Amygdala (tissue), 56 donors: ENCODE measurements at places on chromosomes 16 and 17.

- DNase-seq = peak; percentile 42
Measured at GRCh38 chr16:2468725-2469398, 2.2 kb upstream of the NTN3 start.

GRCh38 chr17:77133087-77133638 lies 7.6 kb upstream of the SEC14L1 start:
- DNase-seq = no peak

DNA sequence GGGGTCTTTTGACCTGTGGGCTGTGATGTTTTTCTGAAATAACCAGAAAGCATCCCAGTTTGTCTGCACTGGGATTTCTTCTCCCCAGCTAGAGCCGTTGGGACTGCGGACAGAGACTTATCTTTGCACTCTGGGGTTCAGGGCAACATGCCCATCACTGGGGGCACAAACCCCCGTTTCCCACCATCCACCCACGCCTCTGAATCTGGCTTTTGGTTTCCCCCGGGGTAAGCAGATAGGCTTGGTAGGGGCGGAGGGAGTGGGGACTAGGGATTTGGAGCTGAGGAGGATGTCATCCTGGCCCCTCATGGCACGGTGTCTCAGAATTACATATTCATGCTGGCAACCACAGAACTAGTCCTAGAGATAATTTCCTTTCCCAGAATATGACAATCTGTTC lies 68.6 kb downstream of the CCDC182 start:
- no peak for DNase-seq

GRCh38 chr17:42568341-42569111 lies 1.6 kb downstream of the MLX start:
- DNase-seq = no peak

- DNase-seq = no peak
Measured at GRCh38 chr17:39239640-39240314, 14.0 kb upstream of the STAC2 start.

- no peak for DNase-seq
Measured at GRCh38 chr17:13568582-13569397, 32.9 kb downstream of the HS3ST3A1 start.

GRCh38 chr16:20409398-20410120 lies at the start of gene ACSM5:
Gene ACSM5, plus strand, starts transcription at chr16:20409534. Its CDS starts 1,951 bp downstream, at chr16:20411485.
- DNase-seq = peak; percentile 74

DNA sequence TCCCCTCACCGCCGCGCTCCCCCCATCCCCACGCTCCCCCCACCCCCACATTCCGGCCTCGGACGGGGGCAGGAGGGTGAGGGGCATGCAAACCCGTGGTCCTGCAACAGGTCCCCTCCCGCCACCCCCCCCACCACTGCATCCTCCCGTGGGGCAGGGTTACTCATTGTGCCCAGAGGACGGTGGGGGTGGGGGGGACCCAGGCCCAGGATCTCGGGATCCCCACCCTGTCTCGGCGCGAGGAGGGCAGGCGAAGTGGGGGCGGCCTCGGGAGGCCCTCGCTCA lies 8.5 kb downstream of the SLC22A31 start:
- DNase-seq = no peak

- no peak for DNase-seq
Measured at GRCh38 chr16:79278506-79278905, 322.0 kb downstream of the MAF start.

DNA sequence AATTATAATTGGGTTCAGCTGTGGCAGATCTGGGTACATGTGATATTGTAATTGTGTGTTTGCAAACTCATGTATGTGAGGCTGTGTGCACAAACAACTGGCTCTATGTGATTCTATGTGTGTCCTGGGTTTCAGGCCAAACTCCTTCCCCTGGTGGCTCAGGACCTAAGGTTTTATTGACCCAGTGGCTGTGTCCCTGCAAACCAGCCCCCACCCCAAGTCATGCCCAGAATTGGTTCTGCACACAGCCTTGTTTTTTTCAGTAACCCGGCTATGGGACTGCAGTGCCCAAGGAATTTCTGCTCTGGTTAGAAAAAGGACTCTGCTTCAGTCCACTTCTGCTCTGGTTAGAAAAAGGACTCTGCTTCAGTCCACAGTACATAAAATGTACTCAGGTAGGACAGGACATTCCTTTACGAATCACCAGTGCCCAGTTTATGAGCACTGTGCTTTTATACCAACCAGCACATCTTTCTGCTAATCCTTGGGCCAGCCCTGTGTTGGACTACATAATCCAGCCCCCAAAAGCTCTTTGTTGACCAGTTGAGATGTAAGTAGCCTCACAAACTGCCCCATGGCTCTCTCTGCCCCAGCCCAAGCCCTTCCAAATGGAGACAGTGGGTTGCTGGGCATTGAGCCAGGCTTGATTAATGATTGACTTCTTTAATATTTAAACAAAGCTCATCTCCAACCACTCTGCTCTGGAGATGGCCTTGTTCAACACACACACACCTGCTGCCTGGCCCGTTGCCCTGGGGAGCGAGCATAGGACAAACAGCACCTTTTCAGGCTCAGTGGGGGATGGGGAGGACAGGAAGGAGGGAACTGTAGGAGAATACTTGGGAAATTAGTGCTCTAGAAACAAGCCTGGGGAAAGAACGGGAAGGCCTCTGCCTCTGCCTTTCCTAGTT lies 2.9 kb upstream of the KCNH6 start:
- DNase-seq = no peak

DNA sequence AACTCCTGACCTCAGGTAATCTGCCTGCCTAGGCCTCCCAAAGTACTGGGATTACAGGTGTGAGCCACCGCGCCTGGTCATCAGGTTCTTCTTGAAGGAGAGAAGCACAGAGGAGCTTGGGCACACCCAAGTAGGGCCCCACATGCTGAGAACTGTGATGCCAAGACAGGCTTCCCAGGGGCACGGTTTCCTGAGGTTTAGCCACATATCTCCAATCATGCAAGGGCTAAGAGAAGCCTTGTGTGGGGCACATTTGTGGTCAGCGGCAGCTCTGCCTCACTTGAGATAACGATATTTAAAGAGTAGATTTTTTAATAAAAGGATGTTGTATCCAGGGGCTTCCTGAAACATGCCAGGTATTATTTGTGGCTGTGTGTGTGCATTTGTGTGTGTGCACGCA lies 46.9 kb downstream of the CUEDC1 start:
- DNase-seq = no peak

DNA sequence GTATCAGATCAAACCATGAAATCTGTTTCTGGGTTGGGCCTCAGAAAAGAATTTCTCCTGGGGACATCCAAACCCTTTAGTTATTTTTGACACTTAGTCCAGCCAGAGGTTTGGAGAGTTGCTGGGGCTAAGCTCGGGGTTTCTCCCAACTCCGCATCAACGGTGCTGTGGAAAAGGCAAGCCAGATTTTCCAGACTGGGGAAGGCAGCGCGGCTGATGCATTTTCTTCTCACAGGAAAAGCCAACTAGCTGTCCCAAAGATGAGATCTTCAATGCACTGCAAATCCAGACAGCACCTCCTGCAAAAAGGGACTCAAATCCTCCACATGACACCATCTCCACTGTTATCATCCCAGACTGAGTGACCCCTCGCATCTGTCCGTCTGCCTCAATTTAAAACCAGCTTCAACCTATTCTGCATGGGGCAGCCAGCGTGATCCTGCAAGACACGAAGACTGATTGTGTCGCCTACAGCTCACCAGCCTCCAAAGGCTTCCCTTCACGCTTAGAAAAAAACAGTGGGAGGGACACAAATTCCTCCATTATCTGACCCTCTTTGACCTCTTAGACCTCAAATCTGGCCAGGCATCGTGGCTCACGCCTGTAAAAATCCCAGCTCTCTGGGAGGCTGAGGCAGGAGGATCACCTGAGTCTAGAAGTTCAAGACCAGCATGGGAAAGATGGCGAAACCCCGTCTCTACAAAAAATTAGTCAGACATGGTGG lies 62.0 kb downstream of the GAS7 start:
- no peak for DNase-seq

GRCh38 chr17:8664456-8665126 lies 34.1 kb upstream of the MYH10 start:
- DNase-seq = no peak

- no peak for DNase-seq
Measured at GRCh38 chr17:36695082-36695481, 93.7 kb downstream of the MRM1 start.

DNA sequence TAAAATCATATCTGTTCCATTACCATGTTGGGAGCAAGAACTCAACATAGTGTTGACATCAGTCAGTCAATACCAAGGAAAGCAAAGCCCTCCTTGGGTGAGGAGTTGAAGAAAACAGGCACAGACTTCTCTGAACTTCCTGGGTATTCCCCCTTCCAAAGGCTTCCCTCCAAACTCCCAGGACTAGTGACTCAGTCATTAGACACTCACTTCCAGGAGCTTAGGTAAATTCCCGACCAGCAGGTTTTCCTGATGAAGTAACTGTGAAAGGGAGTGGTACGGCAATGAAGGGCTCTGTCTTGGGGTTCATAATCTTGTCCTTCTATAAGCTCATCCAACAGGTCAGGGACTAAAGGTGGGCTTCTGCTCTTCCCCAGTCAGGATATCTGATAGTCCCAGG lies 293.8 kb upstream of the AXIN2 start:
- no peak for DNase-seq

DNA sequence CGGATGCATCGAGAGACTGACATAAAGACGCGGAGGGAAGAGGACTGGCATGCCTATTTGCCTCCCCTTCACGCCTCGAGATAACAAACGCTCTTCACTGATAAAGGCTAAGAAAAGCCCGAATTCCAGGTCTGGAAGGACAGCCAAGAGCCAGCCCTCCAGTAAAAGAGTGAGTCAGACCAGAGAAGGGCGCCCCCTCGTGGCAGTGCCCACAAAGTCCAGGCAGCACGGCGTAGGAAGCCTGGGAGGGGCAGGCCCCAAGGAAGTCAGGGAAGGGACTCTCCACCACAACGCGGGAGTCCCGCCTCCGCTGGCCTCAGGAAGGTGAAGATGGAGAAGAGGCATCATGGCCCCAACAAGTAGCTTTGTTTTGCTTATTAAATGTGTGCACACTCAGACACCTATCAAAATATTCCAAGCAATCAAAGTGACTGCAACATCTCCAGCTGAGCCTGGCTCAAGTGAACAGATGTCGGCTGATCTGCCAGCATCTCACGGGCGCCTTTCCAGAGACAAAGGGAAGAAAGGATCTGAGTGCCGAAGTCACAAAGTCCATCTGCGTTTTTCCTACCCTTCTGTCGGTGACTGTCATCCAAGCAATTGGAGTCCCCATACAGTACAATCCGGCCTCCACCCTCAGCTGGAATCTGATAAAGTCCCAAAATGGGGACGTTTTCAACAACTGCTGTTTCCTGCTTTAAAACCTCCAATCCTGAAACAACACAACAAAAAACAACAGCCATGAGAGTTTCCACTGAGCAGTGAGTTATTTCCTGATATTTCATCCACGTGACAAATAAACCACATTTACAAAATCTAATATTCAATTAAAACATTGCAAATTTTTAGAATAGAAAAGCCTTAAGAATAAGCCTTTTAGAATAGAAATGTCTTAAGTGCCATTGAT lies 20.4 kb upstream of the SLC38A8 start:
- peak; percentile 35 for DNase-seq

- no peak for DNase-seq
Measured at GRCh38 chr17:9343516-9343915, 232.1 kb downstream of the STX8 start.
